Foreskin keratinocyte (primary cell): ENCODE measurements at places on chromosomes 7 and 10. TPM values are rescaled to one million over a fixed set of nuclear protein-coding genes. Genes with fewer than 3 reads are reported as not detected.

DNA sequence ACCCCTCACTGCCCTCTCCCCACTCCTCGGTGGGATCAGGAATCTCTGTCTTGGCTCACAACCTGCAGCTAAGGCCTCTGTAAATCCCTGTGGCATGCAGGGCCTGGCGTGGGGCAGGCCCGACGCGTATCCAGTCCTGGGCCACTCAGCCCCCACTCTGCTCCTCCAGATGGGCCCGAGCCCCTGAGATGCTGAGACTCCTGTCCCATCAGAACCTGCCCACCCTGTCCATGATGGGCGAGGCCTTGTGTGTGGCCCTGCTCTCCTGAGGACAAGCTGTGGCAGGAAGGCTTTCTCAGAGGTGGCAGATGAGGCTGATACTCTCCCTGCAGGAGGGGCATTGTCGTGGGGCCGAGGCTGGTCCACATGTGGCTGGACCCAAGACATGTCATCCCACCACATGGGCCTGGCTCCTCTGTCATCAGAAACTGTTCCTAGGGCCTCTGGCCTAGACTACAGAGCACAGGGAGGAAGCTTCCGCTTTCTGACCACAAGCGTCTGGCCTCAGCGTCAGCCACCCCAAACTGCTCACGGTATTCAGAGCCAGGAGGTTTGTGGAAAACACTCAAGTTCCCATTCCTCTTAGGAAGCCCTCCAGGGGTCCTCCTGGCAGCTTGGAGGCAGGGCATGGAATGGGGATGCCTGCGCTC, 6.0 kb downstream of the ALOX5 start:
- DNase-seq: no peak

Gene TSPAN12
- 0.29 and 0.39 TPM in 2 replicates for polyA plus RNA-seq

GRCh38 chr10:66189271-66189670, 736.6 kb upstream of the LRRTM3 start:
- no peak for DNase-seq

Gene SRGN
- 0.10 and 0.13 TPM in 2 replicates for polyA plus RNA-seq

Gene TAS2R41
- polyA plus RNA-seq: not detected in 2 replicates

Gene TEX36
- not detected in 2 replicates for polyA plus RNA-seq

Gene AGAP6
- 4.6 and 5.6 TPM in 2 replicates for polyA plus RNA-seq

Gene AHR
- 1.6 and 2.8 TPM in 2 replicates for polyA plus RNA-seq
